GM12891 (cell line): ENCODE measurements at places on chromosomes 16 and 17.
A peak's percentile ranks its signal among the peaks of the same experiment; 100 is the strongest.

DNA sequence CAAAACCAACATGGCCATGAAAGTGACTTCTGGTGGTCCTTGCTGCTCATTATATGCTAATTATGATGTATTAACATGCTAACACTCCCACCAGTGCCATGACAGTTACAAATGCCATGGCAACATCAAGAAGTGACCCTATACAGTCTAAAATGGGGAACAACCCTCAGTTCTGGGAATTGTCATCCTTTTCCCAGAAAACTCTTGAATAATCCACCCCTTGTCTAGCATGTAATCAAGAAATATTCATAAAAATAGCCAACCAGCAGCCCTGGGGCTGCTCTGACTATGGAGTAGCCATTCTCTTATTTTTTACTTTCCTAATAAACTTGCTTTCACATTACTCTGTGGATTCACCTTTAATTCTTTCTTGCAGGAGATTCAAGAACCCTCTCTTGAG, 35.9 kb downstream of the DNAJA2 start:
- DNase-seq, result no peak

- DNase-seq, result no peak
These were observed 8.2 kb upstream of the CSNK1D start for GRCh38 chr17:82281502-82282238.

GRCh38 chr17:19304751-19305150, 57.8 kb downstream of the B9D1 start:
- no peak for DNase-seq

DNA sequence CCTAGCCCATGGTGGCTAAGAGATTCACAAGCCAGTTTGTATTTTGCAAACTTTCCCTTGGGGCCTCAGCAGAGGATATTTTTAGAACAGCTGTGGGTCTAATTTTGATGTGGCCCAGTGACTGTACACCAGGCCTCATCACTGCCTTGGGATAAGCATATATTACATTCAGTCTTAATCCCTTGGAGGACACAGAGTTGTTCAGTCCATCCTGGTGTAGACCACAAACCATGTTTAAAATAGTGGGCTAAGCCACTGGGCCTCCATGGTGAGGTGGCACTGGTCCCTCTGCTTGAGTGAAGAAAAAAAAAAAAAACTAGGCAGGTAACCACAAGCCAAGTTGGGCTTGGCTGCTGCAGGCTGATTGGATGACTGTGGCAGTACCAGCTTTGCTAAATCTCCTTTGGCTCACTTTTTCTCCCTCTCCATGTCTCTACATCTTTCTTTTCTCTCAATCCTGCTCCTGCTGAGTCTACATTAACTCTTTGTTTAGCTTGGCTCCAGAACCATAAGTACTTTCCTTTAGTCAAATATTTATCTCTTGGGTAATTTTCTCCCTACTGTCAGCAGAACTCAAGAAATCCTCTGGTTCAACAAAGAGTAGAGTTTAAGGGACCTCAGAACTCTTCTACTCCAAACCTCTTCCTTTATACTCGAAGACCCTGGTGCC, 120.0 kb upstream of the TBX2 start:
- DNase-seq, result no peak

DNA sequence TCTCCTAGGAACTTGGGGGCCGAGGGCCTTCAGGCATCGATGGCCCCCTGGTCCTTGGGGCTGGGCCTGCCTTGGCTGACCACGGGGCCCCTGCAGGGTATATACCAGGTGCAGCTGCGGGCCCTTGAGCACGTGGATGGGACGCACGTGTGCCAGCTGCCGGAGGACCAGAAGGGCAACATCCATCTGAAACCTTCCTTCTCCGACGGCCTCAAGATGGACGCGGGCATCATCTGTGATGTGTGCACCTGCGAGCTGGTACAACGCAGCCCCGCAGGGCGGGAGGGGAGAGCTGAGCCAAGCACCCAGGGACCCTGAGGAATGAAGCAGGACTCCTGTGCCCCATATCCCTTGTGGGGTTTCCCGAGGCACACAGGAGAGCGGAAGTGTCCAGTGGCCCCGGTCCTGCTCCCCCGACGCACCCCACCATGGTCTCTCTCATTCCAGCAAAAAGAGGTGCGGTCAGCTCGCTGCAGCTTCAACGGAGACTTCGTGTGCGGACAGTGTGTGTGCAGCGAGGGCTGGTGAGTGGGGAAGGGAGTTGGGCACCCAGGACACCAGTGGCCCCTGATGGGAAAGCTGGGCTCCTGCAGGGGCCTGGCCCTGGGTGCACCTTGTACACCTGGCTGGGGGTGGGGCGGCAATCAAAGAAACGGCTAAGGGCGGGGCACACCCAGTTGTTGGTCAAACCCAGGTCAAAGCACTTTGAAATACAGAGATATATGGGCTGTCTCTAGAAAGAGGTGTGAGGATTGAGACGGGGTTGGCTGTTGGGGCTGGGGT, 10.6 kb downstream of the ITGB4 start:
- DNase-seq, result no peak

DNA sequence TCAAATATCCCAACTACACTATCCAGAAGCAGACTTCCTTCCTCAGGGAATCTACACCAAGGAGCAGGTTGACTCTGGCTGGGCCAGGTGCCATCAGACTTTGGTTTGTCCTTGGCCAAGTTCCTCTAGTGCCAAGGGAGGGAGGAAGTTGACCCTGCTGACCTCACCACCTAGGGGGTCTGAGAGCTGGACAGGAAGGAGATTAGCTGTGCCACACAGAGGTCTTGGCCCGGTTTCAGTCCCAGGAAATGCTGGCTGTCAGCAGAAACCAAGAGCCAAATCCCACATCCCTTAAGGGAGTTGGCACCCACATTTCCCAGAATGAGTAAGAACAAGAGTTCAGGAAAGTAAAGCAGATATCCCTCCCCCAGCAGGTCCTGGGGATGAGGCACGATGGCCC, 178.2 kb downstream of the SALL1 start:
- DNase-seq, result no peak

DNA sequence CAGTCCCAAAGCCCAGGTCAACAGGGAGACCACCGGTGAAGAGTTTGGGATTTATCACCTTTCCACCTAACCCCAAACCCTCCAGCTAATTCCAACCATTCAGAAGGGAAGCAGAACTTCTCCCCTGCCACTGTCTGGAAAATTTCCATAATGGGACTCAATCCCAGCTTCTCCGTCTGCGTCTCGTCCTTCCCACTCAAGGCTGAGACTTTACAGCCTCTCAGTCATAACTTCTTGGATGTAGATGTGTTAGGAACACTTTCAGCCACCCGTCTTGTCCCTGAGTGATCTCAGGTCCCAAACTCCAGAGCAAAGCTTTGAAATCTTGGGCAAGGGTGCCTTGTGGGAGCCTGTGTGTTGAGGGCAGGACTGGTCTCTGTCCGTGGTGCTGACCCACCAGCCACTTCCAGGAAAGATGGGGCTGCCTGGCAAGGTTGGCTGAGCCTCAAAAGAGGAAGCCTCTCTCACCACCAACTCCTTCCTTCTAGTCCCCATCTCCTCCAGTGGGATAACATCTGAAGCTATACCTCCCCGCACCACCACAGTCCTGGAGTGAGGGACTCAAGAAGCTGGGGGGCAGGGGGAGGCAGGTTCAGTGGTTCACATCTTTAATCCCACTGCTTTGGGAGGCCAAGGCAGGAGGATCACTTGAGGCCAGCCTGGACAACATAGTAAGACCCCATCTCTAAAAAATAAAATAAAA, 9.3 kb downstream of the GAS2L2 start:
- no peak for DNase-seq

DNA sequence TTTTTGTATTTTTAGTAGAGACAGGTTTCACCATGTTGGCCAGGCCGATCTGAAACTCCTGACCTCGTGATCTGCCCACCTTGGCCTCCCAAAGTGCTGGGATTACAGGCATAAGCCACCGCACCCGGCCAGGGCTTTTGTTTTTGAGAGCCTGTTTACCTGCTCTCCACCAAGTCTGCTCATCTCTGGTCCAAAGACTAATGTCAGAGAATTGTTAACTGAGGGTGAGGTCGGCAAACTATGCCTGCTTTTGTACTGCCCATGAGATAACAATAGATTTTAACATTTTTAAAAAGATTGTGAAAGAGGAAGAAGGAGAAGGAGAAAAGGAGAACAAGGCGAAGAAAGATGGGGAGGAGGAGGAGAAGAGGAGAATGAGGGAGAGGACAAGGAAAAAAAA, 26.0 kb downstream of the TMEM238L start:
- DNase-seq, result no peak

GRCh38 chr16:69932228-69932627, 18.9 kb upstream of the CLEC18A start:
- DNase-seq, result no peak

GRCh38 chr17:2711608-2712299, at the start of gene CLUH:
TSS of gene CLUH (minus strand) at chr17:2711764. CDS start at chr17:2711661, 103 bp downstream.
- DNase-seq, result peak; percentile 99

DNA sequence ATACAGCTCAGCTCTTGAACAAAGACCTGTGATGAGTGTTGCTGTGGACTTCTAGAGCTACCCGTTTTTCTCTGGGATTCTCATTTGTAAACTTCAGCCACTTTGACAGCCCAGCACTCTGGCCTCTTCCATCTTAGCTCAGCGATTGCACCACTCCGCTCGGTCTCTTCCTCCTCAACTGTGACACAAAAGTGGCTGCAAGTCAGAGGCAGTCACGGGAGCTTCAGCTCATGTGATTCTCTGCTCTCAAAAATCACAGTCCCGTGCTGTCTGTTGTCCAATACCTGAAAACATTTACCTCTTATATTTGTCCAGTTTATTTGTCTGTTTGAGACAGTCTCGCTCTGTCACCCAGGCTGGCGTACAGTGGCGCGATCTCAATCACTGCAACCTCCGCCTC, 75.7 kb upstream of the DNAH17 start:
- no peak for DNase-seq

GRCh38 chr16:3086596-3087242, 12.4 kb downstream of the ZSCAN10 start:
- no peak for DNase-seq

- no peak for DNase-seq
These were observed 23.1 kb downstream of the KDM8 start for GRCh38 chr16:27226476-27226875.

GRCh38 chr16:2706611-2707311, 13.3 kb downstream of the PRSS27 start:
- DNase-seq, result no peak

GRCh38 chr17:79801156-79802038, 4.5 kb upstream of the CBX8 start:
- no peak for DNase-seq

- no peak for DNase-seq
These were observed 79.4 kb upstream of the ZNF469 start for GRCh38 chr16:88303405-88303804.

DNA sequence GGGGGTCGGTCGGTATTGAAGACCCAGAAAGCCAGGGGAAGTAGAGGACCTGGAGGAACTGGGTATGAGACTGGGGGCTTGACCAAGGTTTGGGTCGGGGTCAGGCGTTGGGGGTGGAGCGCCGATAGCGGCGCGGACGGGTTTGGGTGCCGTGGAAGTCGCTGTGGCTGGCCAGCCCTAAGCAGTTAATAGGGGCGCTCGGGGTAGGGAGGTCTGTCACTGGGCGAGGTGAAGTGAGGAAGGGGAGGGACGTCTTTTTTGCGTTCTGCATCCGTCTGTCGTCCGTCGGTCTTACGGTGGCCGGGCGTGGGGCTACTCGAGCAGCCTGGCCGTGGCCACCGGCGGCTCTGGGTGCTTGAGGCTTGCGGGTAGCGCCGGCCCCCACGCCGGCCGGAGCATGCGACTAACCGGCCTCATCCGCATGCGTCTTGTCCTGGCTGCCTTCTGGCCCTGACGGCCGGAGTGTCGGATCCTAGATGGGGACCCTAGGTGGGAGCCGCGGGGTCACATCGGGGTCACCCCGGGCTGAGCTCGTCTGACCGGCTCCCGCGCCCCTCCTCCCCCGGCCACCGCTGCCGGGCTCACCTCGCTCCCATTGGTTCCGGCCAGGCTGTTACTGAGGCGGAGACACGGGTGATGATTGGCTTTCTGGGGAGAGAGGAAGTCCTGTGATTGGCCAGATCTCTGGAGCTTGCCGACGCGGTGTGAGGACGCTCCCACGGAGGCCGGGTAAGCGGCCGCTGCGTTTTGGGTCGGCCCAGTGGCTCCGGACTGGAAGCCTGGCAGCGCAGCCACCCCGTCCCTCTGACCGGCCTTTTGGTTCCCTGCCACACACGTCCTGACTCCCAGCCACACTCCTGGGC, 10.3 kb upstream of the TMEM88 start:
- DNase-seq, result peak; percentile 95

DNA sequence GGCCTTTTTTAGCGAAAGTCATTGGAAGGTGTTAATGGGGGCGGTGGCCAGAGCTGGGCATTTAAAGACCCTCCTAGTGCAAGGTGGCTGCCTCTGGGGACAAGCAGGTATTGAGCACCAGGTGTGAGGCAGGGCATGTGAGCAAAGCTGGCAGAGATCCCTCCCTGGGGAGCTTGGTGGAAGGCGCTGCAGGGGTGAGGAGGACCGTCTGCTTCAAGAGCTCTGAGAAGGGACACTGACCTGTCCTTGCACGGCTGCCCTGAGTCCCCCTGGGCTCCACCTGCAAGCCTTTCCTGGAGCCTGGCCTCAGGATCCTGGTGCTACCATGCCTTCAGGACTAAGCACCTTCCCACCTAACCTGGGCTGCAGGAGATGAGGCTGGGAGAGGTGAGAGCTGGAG, 127.0 kb upstream of the CIBAR2 start:
- no peak for DNase-seq

GRCh38 chr17:67490471-67490870, 113.4 kb downstream of the PITPNC1 start:
- no peak for DNase-seq

DNA sequence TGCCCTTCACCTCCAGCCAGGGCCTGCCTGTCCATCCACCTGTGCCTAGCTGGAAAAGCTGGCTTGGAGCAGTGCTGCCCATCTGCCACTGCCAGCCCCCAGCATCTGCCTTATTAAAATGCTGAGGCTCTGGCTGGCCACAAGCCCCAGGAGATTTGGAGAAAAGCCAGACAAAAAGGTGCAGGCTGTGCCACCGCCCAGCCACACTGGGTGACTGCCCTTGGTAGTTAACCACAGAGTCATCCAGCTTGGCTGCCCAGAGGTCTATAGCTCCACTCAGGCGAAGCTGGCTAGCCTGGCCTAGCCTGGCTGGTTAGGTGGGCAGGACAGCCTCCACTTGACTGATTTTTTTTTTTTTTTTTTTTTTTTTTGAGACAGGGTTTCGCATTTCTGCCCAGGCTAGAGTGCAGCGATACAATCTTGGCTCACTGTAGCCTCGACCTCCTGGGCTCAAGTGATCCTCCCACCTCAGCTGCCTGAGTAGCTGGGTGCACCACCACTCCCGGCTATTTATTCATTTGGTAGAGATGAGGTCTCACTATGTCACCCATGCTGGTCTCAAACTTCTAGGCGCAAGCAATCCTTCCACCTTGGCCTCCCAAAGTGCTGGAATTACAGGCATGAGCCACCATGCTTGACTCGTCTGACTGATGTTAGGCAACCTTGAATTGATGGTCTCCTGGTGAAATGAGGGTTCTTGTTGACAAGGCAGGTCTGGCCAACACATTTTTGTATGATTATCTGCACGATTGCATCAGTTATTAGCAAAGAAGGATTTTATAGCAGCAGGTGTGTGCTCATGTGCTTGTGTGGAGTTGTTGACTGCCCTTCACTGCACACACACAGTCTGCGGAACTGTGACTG, 103.8 kb downstream of the RAB11FIP4 start:
- no peak for DNase-seq

GRCh38 chr17:57284984-57285646, 28.8 kb downstream of the MSI2 start:
- peak; percentile 44 for DNase-seq

GRCh38 chr17:61462719-61463315, 10.6 kb downstream of the TBX4 start:
- DNase-seq, result no peak
